ENCODE measurements at places on chromosomes 13 and 19.
A peak's percentile ranks its signal among the peaks of the same experiment; 100 is the strongest.

DNA sequence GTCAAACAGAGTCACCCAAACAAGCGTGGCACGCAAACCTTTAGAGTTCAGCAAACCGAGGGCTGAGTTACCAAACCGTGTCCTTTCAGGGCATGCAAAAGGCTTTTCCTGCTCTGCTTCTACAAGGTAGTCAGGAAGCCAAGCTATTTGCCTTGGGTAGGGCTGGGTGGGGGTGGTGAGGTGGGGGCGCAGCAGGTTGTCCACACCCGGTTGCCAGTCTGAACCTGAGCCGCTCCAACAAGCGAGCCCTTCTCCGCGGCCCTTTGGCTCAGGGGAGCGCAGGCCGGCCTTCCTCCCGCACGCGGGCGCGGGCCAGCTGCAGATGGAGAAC, 347 bp upstream of the CLDN10 start:
- no peak for DNase-seq

GRCh38 chr19:38388349-38389100, at the start of gene SPRED3:
Gene SPRED3, plus strand, starts transcription at chr19:38388697. Its CDS starts 1,606 bp downstream, at chr19:38390303.
- DNase-seq: peak; percentile 62

- no peak for DNase-seq
Observed at GRCh38 chr19:3161453-3161852, 17.1 kb upstream of the S1PR4 start.

GRCh38 chr19:53086949-53087348, 16.3 kb downstream of the ZNF160 start:
- DNase-seq: no peak

GRCh38 chr13:98201189-98201588, 24.1 kb upstream of the RNF113B start:
- DNase-seq: no peak
